Left lung (tissue), 14 donors: ENCODE measurements at places on chromosomes 3 and 15.

GRCh38 chr3:122377975-122378374 is 5.1 kb downstream of the MIX23 start:
- DNase-seq, result no peak

- DNase-seq, result no peak
Measured at GRCh38 chr3:9820946-9821345, 10.9 kb downstream of the TTLL3 start.

DNA sequence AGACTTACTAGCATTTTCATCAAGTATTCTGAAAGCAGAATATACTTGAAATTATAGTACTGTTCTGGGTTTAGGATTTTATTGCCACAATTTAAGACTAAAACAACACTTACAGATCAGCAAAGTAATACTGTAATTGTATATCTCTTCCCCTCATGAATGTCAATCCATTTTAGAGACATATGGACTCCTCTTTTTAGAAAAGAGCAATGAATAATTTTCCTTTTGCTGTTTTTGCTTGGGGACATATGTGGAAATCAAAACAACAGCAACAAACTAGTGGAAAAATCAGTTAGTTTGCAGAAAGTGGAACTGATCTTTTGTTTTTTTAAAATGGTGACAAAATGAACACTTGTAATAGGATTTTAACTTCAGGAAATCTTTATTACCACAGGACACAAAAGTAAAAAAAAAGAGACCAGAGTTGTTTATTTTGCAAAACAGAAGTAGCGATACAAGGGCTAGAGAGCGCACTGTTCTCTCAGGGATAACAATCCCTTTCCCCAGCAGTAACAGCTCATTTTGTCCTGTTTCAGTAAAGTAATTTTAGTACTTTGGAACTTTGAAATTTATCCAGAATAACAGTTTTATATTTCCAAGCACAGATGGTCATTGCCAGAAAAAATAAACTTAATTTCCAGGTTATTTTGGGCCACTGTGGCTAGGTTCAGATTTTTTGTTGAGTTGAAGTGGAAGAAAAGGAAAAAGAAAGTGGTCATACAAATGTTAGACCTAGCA is 17.1 kb downstream of the LEKR1 start:
- no peak for DNase-seq

DNA sequence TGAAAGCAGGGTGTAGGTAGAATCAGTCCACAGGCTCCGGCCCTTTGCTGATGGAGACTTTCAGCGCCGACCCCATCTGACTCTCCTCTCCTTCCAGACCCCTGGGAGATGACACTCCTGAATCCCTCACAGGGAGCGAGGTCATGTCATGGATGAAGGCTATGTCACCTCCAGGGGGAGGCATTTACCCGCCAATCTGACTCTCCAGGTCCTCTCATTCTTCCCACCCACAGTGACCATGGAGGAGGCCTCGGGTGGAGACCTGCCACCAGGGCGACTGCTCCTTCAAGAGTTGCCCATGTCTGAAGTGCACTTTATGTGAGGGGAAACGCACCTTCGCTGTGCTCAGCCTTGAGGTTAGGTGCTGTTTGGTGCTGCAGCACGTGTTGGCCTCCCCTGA is 112.7 kb downstream of the KLF13 start:
- no peak for DNase-seq

DNA sequence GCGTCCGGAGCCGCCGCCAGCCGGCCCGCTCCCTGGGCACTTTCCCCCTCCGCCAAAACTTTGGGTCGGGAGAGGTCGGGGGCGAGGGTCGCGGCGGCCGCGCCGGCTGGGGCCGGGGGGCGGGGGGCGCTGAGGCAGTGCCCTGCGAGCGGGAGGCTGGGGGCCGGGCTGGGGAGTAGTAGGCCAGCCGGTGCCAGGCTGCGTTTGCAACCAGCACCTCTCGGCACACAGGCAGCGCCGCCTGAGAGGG is 452 bp downstream of the BBX start:
- DNase-seq, result no peak

DNA sequence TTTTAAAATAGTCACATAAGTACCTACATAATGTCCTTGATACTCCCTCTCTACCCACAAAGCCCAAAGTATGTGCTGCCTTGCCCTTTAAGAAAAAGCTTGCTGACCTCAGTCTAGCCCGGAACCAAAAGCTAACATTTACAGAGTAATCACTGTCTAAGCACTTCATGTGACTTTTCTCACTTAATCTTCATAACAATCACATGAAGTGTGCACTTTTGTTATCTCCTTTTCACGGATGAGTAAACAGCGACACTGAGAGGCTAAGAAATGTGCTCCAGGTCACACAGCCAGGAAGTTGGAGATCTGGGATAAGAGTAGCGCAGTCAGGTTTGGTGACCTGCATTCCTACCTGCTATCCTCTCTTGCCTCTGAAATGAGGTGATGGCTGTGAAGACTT is 194.0 kb downstream of the ITPR1 start:
- DNase-seq, result peak; percentile 20

DNA sequence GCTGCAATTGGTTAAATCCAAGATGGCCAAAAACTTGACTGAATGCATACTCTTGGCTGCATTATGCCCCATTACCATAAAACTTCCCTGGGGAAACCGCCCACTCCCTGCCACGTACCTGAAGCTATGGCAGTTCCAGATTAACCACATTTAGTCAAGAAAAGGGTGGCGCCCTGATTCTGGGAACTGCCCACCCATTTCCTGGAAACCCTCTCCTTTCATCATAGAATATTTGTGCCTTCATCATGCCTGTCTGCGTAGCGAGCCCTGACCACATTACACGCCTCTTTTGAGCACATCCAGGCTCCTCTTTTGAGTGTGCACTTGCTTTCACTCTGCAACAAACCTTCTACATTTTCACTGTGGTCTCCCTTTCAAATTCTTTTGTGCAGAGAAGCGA is 5.2 kb downstream of the LINS1 start:
- peak; percentile 38 for DNase-seq

GRCh38 chr3:46564190-46565021 is 1.7 kb downstream of the LRRC2 start:
- DNase-seq, result no peak

DNA sequence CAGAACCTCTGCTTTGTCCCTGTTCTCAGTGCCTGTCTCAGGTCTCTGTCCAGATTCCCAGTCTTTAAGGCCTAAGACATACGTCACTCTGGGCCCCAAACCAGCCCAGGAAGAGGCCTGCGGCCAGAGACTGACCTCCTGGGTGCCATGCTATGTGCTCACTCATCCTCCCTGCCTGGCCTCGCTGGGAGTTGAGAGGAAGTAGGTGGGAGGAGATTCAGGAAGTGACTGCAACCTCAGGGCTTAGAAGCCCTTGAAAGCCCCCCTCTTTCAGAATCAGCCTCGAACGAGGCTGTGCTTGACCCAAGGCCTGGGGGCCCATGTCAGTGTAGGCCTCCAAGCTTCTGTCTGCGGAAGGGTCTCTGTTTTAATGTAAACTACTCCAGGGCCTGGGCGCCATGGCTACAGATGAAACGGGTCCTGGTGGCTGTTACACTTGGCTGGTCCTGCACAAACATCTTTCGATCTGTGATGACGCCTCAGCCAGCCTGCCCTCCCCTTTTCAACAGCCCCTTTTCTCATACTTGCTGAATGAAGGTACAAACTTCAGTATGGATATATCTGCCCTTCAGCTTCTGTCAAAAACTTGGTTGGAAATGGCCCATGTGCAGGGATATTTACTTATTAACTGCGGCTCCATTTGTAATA is 11.7 kb downstream of the RASGRF1 start:
- DNase-seq, result no peak

DNA sequence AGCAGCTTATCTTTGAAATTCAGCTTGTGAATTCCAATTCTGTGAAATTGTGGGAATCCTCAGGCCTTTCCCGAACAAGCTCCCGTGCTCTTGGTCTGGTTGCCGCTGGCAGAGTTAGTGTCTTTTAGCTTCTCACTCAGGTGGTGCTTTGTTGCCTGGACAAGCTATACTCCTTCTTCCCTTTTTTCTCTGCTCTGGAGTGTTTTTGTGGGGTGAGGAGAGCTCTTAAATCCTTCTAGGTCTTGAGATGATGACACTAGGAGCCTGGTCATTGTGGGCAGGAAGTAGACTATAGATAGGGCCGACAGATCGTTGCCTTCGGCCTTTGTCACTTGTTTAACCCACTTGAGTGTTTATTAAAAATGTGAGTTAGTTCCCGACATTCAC is 93.8 kb downstream of the SLCO3A1 start:
- DNase-seq, result no peak

DNA sequence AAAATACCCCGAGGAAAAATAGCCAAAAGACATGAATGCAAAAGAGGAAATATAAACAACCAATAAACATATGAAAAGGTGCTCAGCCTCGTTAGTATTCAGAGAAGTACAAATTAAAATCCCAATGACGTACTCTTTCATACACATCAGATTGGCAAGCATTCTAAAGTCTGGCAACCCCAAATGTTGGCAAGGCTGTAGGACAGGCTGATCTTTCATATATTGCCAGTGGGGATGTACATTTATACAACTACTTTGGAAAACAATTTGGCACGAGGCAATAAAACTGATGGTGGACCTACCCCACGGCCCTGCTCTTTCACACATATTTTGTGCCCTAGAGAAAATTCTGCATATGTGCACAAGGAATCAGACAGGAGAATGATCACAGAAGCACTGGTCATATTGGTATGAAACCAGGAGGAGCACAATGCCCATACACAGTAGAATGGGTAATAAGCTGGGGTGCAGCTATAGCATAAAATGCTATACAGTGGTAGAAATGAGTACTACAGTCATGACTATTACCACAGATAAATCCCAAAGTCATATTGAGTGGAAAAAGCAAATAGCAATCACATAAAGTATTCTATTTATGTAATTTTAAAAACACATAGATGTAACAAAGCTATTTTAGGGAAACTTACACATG is 176.0 kb upstream of the SLC24A5 start:
- DNase-seq, result no peak

DNA sequence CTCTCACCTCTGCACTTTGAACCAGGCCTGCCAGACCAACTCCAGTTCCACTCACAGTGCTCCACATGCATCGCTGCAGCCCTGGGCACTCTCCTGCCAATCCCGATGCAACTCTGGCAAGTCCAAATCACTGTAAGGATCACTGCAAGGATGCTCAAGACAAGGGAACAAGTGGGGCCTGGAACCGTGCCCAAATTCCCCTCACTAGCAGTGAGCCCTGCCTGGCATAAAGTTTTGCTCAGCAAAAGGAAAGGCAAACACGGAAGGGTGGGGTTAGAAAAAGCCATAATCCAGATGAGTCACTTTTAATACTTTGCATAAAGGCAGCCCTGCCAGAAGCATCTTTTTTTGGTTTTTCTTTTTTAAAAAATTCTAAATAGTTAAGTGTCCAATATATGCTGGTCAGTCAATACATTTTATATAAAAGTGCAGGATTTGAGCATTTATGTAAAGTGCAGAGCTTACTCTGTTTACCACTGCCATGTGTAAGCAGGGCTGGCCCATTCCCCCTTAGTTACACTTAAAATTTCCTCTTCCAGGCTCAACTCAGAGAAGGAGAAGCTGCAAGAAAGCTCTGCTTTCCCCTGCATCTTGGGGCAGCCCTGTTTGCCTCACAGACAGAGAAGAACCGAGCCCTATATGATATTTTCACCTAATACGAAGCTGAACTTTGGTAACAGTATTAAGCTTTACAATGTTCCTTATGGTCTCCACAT is 102.2 kb downstream of the CD47 start:
- peak; percentile 89 for DNase-seq

DNA sequence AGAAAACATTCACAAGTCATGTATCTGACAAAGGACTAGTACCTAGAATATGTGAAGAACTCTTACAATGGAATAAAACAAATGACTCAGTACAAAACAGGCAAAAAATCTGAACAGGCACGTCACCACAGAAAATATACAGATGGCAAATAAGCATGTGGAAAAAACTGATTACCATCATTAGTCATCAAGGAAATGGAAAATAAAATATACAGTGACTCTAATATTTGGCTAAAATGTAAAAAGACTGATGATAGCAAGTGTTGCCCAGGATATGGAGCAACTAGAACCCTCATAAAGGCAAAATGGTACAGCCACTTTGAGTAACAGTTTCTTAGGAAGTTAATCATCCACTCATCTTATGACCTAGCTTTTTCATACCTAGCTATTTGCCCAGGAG is 95.8 kb upstream of the ABHD17C start:
- no peak for DNase-seq

GRCh38 chr3:186549497-186549896 is 5.3 kb upstream of the CRYGS start:
- no peak for DNase-seq

DNA sequence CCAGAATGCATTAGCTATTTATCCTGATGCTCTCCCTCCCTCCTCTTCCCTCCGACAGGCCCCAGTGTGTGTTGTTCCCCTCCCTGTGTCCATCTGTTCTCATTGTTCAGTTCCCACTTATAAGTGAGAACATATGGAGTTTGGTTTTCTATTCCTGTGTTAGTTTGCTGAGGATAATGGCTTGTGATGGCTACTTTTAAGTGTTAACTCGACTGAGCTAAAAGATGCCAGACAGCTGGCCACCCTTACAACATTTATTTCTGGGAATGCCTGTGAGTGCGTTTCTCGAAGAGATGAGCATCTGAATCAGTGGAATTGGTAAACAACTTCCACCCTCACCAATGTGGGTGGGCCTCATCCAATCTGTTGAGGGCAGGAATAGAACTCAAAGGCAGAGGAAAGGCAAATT is 24.7 kb upstream of the TM2D3 start:
- no peak for DNase-seq

DNA sequence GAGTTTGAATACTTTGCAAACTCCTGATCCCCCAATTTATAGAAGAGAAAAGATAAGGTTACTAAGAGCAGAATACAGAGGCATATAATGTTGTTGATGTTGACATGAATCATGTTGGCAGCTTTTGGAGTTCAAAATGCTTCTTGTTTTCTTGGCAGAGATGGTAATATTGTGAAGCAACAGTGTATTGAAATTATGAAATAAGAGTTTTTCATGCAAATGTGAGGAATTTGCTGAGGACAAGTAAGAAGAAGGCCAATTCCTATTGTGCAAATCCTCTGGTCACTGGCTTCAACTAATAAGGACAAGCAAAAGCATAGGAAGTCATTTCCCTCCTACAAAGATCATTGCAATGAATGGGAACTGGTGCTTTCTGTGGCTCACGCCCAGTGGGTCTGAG is 126.9 kb upstream of the CHL1 start:
- peak; percentile 75 for DNase-seq

DNA sequence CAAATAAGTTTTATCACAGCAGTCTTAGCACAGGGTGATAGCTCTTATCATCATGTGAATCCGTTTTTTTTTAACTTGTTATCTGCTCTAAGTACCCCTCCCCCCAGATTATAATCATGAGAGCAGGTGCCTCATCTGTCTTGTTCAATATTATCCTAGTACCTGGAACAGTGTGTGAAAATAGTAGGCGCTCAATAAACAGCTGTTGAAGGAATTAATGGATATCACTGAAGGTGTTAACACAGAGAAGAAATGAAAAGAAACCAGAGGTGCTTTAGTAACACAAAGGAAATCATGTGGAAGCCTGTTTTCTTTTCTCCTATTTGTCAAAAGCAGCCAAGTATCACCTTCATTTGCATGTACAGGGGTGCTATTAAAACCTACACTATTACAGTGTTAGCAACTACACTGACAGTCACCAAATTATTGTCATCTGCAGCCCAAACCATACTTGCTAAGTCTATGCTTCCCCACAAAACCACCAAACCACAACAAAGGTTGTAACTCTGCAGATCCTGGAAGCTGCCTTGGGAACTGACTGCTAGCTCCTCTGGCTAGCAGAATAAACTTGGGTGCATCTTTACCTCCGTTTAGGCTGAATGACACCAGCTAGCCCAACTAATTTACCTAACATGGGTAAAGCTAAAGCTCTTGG is 2.9 kb downstream of the XPC start:
- no peak for DNase-seq

- no peak for DNase-seq
Measured at GRCh38 chr3:29338377-29338776, 57.5 kb downstream of the RBMS3 start.
